ENCODE measurements at places on chromosomes 16 and 17. TPM values are rescaled to one million over a fixed set of nuclear protein-coding genes. Genes with fewer than 3 reads are reported as not detected.

Gene KRT27
- total RNA-seq, result not detected

Gene TAC4
- not detected for total RNA-seq

Gene SENP3
- 42.9 TPM for total RNA-seq

Gene CNTD1
- total RNA-seq, result not detected

Gene CDT1
- total RNA-seq, result 145 TPM

Gene SLC5A11
- total RNA-seq, result not detected

Gene EPX
- total RNA-seq, result not detected

Gene TRPV3
- total RNA-seq, result 1.9 TPM

Gene CAVIN1
- 0.11 TPM for total RNA-seq

Gene FAM171A2
- total RNA-seq, result 0.35 TPM

Gene OTOP2
- not detected for total RNA-seq

Gene SOCS3
- 179 TPM for total RNA-seq

Gene ABCA8
- total RNA-seq, result not detected

Gene GJD3
- not detected for total RNA-seq

Gene ADAM11
- 1.3 TPM for total RNA-seq

Gene FOXF1
- not detected for total RNA-seq

Gene KCNH4
- 0.23 TPM for total RNA-seq

Gene GALK1
- 54.7 TPM for total RNA-seq

Gene HERPUD1
- total RNA-seq, result 175 TPM

Gene MMP28
- 0.74 TPM for total RNA-seq

Gene SPN
- 83.4 TPM for total RNA-seq

Gene PLD6
- 9.2 TPM for total RNA-seq

All from activated naive CD4-positive, alpha-beta T cell treated with anti-CD3 and anti-CD28 coated beads, Interleukin-2, amount 50 U/mL, for 72 hours (primary cell).